Stimulated activated CD4-positive, alpha-beta T cell treated with anti-CD3 and anti-CD28 coated beads, Interleukin-4, amount 100 ng/mL, for 1 hour (primary cell): ENCODE measurements at places on chromosomes 1 and 21.

GRCh38 chr21:36454093-36454531 is 25.8 kb downstream of the CLDN14 start:
- no peak for DNase-seq

DNA sequence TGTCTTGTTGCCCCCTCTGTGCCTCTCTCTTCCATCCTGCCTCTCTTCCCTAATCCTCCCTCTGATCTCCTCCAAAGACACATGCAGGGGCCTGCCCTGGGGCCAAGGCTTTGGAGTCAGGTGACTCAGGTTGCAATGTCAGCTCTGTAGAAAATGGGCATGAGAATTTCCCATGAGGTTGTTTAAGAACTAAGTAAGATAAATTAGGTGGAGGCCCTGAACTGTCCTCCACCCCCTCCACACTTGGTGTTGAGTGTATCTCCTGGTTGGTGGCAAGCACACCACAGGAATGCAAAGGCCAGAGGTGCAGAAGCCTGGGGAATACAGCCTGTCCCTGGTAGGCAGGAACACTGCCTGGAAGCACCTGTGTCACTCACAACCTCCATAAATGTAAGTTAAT is 63.9 kb upstream of the GRIK3 start:
- no peak for DNase-seq

DNA sequence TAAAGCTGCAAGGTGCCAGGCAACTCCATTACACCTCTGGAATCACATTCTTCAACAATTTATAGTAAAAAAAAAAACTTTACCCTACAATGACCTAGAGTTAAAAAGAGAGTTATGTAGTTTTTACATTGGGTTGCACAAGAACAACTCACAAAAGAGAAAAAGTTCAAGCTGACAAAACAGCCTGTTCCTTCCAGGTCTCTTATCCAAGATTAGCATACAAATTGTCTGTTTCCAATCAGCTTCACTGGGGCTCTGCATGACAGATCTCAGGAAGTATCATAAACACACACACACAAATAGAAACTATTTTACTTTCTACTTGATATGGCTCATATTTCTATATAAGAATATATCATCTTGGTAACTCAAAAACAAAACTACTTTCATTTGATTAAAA is 154.6 kb downstream of the PCNX2 start:
- no peak for DNase-seq

GRCh38 chr1:200740571-200741208 is 2.0 kb downstream of the CAMSAP2 start:
- DNase-seq, result no peak

DNA sequence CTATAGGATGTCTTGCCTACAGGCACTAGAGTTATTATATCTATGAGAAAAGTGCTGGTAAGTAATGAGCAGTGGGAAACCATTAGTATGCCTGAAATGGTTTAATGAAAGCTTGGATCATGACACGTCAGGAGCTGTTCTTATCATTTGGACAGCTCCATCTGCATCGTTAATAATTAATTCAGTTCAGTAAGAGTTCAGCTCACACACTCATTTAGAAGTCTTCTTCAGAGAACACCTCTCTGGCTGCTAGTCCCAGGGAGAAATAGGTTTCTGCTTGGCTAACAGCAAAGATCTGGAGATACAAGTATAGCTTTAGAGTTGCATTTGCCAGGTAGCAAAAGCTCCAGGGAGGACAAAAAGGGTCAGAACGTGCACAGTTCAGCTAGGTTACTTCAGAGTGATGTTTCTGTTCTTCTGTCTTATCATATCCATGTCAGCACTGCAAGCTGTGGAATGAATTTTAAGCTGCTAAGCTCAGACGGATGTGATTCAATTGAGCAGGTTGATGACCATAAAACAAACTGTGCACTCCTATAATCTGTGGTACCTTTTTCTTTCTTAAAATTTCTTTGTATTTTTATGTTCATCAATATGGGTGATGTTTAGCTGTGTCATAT is 173.6 kb downstream of the ADGRL2 start:
- no peak for DNase-seq

DNA sequence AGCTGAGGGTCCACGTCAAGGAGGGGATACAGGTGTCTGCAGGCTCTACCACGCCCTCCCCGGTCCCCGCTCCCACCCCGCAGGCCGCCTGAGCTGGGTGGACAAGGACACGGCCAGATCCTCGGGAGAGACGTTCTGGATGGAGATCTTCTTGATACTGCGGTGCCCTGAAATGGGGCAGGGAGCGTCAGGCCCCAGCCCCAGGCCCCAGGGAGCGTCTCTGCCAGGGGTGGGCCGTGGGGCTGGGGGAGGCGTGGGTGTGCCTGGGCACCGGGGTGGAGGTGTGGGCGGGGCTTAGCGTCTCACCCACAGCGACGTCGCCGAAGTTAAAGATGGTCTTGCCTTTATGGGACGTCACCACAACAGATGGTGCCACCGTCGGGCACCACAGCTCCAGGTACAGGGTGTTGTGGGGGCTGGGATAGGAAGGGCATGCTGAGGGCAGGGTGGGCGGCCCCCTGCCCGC is 7.3 kb upstream of the TMEM52 start:
- DNase-seq, result no peak

DNA sequence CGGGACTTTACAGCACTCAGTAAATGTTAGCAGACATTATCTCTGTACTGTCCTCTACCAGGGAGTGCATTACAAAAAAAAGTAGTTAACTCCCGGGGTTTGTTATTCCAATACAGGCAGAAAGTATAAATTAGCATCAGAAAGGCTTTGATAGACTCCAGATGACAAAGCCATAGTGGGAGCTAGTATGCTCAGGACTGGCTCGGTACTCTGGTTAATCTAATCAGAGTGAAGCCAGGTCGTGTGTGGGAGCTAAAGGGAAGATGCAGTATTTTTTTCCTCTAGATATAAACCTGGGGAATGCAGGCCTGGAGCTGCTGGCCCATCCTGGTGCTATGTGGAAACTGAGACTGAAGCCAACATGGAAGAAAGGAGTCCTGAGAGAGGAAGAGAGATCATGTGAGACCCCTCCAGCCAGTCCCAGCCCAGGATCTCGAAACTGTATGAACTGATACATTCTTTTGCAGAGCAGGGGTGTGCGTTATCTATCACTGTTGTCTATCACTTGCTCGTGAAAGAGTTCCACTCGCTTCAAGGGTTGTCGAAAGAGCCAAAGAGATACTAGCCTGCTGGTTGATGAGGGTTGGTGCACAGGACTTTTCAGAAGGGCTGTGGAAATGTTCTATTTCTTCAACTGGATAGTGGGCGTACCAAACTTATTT is 125.8 kb downstream of the PLPP3 start:
- no peak for DNase-seq

DNA sequence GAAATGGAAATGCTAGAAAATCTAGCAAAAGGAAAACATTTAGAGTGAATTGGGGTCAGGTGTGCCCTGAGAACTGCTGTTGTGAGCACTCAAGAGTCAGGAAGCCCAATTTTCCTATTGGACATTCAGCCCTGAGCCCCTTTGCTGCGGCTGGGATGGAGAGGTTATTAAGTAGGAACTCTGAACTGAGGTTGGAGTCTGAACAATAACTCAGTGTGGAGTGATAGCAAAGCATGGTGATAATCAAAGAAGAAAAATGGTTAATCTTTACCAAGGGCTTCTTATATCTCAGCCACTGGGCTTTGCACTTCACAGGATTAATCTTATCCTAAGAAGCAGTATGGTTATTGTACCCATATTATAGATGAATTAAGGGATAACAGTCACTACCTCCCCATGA is 52.0 kb downstream of the TMCO4 start:
- no peak for DNase-seq

GRCh38 chr1:21216835-21217811 is 40.4 kb upstream of the EIF4G3 start:
- DNase-seq, result peak; percentile 70

- no peak for DNase-seq
Measured at GRCh38 chr1:158274797-158275196, 14.9 kb upstream of the CD1C start.

DNA sequence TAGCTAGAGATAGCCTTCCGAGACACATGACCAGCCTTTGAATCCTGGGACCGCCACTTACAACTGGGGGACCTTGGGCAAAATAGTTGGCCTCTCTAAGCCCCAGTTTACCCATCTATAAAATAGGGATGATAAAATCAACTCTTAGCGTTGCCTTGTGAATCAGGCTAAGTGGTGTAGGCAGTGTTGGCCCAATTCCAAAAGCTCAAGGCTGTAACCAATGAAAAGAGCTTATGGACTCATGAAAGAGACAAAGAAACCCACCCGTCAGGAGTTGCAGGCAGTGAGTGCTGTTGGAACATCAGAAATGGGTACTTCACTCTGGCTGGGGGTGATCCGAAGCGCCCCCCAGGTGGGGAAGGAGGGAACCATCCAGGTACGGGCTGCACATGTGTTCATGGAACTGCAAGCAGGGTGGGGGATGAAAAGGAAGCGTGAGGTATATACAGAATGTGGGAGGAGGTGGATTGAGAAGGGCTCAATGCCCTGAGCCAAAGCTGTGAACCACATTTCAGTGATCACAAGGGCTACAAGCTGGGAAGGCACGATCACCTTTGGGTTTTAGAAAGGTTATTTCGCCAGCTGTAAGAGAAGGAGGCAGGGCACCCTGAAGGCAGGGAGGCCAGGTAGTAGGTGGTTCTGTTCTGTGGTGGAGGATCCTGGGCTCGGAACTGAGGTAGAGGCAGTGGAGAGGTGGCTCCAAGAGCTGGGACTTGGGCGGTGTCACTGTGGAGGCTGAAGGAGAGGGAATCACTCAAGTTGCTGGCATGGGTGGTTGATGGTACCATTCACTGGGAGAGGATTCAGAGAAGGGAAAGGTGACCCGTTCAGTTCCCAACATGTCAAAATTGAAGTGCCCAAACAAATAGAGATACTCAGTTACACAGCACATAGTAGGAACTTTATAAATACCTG is 11.4 kb upstream of the KIAA1614 start:
- DNase-seq, result no peak

DNA sequence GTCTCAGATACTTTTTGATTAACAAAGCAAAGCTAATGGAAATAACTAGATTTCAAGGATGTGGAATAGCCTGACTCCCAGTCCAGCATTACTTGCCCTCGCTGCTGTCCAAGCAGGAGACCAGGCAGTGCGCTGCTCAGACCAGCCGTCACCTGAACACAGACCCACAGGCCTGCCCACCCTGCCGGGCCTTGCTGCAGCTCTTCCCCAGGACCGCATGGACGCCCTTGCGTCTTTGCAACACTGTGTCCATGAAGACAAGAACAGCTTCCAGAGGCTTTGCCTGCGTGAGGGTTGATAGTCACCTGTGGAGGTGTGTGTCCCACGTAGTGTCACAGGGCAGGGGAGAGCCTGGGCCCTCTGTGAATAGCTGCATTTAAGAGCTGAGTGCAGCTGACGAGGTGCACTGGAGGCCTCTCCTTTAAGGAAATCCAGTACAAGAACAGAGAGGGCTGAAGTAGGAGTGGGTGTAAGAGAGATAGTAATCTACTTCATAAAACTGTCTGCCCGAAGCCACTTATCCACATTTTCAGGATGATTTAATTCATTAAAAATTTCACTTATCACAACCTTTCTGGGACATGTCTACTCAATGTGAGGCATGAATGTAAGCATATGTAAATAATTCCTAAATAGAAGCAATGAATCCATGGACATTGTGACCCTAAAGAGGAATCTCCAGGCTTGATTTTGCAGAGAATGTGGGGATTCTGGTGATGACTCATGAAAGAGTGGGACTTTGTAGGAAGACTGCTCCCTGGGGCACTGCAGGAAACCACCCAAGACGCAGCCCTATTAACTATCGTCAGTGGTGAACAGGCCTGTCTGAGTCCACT is 176.2 kb upstream of the RAB4A start:
- DNase-seq, result no peak

GRCh38 chr1:59017501-59018231 is 233.8 kb upstream of the JUN start:
- no peak for DNase-seq

DNA sequence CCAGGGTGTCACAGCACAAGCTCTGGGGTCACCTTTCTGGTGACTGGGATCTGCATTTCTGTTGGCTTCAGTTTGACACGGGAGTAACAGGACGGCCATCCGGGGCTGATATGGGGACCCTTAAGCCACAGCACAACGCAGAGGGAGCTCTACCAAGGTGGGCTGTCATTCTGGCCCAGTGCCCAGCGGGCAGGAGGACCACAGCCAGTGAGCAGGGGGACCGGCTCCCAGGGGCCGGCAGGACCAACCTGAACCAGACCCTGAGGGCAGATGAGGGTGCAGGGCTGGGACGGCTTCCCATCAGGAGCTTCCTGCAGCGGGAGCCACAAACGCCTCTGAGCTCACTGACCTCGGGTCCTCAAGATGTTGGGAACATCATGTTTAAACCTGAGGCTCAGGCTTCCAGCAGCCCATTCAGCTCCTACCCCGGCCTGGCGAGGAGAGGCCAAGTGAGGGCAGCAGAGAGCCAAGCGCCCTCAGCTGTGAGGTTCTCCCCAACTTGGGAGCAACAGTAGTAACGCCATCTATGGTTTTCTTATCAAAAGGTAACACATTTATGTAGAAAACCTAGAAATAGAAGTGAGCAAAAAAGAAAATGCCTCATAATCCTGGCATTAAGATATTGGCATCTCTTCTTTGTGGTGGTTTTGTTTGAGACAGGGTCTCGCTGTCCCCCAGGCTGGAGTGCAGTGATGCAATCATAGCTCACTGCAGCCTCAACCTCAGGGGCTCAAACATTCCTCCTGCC is 26.8 kb downstream of the TMEM201 start:
- DNase-seq, result peak; percentile 57

- peak; percentile 1 for DNase-seq
Measured at GRCh38 chr21:29499734-29500343, 201.1 kb downstream of the BACH1 start.

DNA sequence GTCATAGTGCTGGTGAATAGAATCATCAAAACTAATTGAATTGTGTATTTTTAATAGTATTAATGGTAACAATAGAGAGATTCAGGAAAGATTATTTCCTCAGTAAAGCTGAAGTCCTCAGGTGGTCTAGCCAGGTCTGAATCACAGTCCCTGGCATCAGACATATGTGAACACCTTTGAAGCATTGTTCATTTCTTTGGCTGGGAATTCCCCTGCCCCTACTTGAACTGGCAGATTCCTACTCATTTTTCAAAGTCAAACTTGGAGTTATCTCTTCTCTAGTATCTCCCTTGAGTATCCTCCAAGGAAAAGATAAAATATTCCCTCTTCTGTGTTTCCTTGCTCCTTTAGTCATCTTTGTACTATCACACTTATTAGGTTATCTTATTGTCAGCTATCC is 759.8 kb downstream of the ADGRL2 start:
- no peak for DNase-seq

- DNase-seq, result no peak
Measured at GRCh38 chr21:46058431-46059145, 39.3 kb upstream of the COL6A2 start.

- DNase-seq, result no peak
Measured at GRCh38 chr1:111620441-111620971, 917 bp downstream of the RAP1A start.

DNA sequence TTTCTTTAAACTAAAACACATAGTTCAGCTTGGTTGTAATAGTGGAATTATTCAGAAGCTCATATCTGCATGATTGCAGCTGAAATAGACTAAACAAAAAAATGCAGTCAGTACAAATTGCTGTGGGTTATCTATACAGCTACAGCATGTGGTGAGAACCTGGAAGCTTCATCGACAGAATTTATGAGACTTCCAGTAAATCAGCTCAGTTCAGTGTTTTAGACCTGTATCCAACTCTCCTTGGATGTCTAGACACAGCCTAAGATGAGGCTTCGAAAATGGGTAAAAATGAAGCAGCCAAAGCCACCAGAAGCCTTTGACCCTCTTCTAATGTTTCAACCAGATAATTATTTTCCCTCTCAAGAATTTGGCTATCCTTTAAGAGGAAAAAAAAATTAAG is 127.1 kb upstream of the C1orf105 start:
- no peak for DNase-seq
